Neural cell (in vitro differentiated cells): ENCODE measurements at places on chromosomes 11 and 22. TPM values are rescaled to one million over a fixed set of nuclear protein-coding genes. Genes with fewer than 3 reads are reported as not detected.

Gene OR8G5
- not detected in 2 replicates for polyA plus RNA-seq

Gene NAP1L4
- 196 and 199 TPM in 2 replicates for polyA plus RNA-seq

Gene DDIAS
- 0.26 and 2.3 TPM in 2 replicates for polyA plus RNA-seq

Gene AMBRA1
- polyA plus RNA-seq = 34.5 and 37.6 TPM in 2 replicates

Gene ARHGAP20
- polyA plus RNA-seq = 1.2 and 1.8 TPM in 2 replicates

Gene P4HA3
- polyA plus RNA-seq = not detected in 2 replicates
